ENCODE measurements at places on chromosomes 4 and X. TPM values are rescaled to one million over a fixed set of nuclear protein-coding genes. Genes with fewer than 3 reads are reported as not detected.

Gene GPRASP1
- total RNA-seq = 10.2 TPM

Gene SLC26A1
- total RNA-seq = not detected

Gene S100G
- not detected for total RNA-seq

Gene PHKA1
- total RNA-seq = 5.6 TPM

Gene TCEAL2
- 8.7 TPM for total RNA-seq

Gene HSPA4L
- total RNA-seq = 9.9 TPM

Gene GC
- total RNA-seq = 0.56 TPM

Gene GLRB
- 3.9 TPM for total RNA-seq

Gene UGT2B11
- not detected for total RNA-seq

Gene UGT2B10
- total RNA-seq = not detected

Gene CRLF2
- 1.1 TPM for total RNA-seq

Gene NOCT
- 9.6 TPM for total RNA-seq

Gene TMPRSS11B
- total RNA-seq = not detected

Gene ZNF711
- 3.2 TPM for total RNA-seq

Gene TMEM271
- not detected for total RNA-seq

Gene HOPX
- 63.5 TPM for total RNA-seq

Gene TRIM60
- not detected for total RNA-seq

Gene NUDT10
- 1.9 TPM for total RNA-seq

Gene UGT2B17
- not detected for total RNA-seq

Gene TLR3
- total RNA-seq = 13.8 TPM

Gene DMRTC1
- total RNA-seq = not detected

Gene EXOC1L
- not detected for total RNA-seq

Gene LGI2
- 52.3 TPM for total RNA-seq
